HFFc6 (cell line): ENCODE measurements at places on chromosomes 5 and 9.

DNA sequence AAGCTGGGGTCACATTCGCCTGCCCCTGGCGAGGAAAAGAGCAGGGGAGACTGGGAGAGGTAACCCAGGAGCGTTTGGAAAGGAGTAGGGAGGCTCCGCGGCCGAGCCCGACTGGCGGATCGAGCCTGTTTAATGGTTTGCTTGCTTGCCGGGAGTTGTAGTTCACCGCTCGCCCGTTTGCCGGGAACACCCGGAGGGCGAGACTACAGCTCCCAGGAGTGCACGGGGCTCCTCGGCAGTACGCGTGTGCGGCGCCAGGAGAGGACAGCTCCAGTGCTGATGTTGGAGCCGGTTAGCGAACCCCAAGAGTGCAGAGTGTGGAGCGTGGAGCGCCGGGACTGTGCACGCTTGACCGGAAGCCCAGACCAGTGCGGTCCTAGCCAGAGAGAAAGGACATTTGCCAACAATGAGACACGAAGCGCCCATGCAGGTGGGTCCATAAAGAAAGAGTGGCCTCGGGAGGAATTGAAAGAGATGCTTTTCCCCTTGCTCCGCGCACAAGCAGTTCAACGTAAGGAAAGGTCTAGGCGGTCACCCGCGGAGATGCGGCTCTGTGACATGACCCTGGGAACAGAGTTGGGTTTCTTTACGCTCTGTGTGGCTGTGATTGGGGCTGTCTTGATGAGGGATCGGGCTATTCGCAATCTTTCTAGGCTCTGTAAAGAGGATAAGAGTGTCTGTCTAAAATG lies at the start of gene RAB3C:
RAB3C (plus strand) TSS at position 273 of the 689 bp plus-strand sequence; CDS start at position 407, 134 bp downstream.
- peak; percentile 86 for DNase-seq

DNA sequence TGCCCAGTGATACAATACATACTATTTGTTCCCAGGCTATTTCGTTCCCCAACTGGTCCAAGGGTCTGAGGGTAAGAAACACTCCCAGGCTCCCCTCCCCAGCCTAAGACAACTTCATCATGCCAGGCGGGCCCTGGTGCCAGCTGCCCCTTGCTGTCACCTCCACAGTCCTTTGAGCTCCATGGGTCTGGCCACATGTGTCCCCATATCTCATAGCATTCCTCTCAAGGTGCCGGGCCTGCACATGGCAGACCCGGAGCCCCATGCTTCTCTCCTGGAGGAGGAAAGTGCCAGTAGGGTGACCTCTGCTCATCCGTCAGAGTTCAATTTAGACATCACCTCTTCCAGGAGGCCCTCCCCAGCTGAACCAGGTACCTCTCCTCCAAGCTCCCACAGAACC lies 120.5 kb downstream of the C5orf15 start:
- DNase-seq = no peak

DNA sequence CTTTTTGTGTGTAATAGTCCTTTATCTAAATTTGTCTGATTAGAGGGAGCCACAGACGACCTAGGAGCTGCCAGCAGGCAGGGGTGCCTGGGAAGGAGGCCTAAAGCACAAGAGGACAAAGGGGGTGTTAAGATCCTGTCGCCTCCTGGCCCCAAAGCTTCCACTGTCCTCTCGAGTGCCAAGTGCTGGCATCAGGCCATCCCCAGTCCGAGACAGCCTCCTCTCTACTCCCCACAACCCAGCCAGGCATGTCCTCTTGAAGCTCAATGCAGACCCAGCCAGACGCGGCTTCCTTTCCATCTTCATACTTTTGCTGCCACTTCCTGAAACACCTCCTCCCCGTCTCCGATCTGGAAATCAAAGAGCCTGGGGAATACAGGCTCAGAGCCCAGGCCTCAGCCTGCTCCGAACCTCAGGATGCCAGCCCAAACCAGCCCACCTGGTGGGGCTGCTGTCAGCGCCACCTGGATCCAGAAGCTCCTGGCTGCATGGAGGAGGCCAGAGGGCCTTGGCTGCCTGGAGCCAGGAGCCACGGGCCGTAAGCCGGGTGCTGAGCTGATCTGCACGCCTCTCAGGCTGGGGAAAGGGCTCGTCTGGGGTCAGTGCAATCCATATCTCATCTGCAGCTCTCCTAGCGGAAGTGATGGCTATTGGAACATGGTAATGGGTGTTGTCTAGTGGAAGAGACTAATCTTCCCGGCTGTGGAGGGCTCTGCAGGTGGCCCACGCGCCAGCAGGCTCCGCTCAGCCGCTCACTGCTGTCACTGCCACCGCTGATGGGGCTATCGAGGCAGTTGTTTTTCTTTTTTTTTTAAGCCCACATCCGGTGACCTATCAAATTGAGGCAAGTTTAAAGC lies 60.2 kb upstream of the FUBP3 start:
- no peak for DNase-seq

- DNase-seq = no peak
Observed at GRCh38 chr9:110446171-110446570, 108.5 kb upstream of the TXNDC8 start.

GRCh38 chr9:135343837-135344522 lies 135.6 kb upstream of the PPP1R26 start:
- no peak for DNase-seq
